T-helper 1 cell (primary cell): ENCODE measurements at places on chromosomes 4 and X.
A peak's percentile ranks its signal among the peaks of the same experiment; 100 is the strongest.

GRCh38 chrX:149472625-149473024 lies 32.5 kb downstream of the IDS start:
- DNase-seq, result no peak

GRCh38 chr4:23889814-23890341 lies at the start of gene PPARGC1A:
Gene PPARGC1A (minus strand): TSS chr4:23890047. CDS start chr4:23889957, 90 bp downstream.
- DNase-seq, result no peak

DNA sequence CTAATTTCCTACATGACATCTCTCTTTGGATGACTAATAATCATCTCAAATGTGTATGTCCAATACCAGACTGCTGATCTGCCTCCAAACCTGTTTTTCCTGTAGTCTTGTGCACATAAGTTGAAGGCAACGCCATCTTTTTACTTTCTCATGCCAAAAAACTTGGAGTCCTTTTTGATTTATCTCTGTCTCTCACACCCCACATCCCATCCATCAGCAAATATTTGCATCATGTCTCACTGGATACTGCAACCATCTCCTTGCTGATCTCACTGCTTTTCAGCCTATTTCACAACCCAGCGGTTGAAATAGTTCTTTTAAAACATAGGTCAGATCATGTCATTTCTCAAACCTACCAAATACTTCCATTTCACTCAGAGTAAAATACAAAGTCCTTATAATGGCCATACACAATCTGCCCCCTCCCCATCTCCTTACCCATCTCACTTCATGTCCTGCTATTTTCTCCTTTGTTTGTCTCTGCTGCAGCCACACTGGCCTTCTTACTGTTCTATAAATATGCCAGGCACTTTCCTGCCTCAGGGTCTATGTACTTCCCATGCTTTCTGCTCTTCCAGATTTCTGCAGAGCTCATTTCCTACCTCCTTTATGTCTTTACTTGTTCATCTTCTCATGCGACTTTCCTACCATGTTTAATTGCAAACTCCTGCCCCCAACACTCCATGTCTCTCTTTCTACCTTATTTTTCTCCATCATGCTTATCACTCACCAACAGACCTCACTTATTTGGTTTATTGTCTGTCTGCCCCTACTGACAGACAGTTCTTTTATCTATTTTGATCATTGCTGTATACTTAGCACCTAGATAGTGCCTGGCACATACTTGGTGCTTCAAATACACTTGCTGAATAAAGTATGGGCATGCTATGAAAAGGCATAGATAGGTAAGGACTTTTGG lies 98.8 kb downstream of the ANXA3 start:
- DNase-seq, result no peak

DNA sequence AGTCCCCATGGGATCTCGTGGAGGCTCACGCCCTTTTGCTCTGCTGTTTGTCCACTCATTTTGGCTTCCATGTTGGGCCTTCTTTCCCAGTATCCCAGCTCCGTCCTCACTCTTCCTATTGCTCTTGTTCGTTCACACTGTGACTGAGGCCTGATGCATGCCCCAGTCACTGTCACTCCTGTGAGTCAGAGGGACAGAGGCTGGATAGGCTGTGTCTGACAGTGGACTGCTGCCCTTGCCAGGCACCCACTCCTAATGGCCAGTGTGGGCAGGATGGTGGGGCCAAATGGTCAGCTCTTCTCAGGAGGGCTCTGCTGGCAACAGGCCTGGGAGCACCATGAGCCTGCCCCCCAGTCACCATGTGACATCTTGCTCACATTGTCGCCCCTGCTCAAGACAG lies 40.0 kb downstream of the HADH start:
- DNase-seq, result no peak

- no peak for DNase-seq
Observed at GRCh38 chr4:163534056-163534455, 39.6 kb downstream of the TMA16 start.

GRCh38 chr4:71429962-71430361 lies 91.1 kb downstream of the SLC4A4 start:
- no peak for DNase-seq

- no peak for DNase-seq
Observed at GRCh38 chr4:2269206-2269531, 7.3 kb upstream of the MXD4 start.

- no peak for DNase-seq
Observed at GRCh38 chrX:11171956-11172355, 60.8 kb downstream of the HCCS start.

DNA sequence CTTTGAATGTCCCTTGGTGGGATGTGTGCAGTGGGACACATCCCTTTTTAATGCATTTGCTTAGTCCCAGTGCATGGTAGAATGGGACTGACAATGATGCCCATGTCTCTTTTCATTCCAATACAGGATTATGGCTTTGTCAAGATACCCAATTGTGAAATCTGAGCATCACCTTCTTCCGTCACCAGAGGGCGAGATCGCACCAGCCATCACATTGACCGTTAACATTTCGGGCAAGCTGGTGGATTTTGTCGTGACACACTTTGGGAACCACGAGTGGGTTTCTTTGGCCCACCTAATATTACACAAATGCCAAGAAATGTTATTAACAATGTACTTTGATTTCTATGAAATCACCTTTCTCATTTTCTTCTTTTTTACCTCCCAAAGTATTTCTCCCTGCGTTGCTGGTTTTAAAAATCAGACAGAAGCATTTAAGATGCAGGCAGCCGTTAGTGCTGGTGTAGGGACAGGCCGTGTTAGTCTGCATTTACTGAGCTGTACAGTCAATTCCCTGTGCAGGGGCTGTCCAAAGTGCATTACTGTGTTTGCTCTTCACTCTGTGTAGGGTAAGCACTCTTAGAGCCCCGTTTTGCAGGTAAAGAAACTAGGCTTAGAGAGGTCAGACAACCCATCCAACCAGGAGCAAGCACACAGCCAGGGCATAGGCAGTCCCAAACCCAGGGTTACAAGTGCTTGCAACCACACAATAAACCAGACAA lies 46.5 kb downstream of the CWH43 start:
- DNase-seq, result no peak

DNA sequence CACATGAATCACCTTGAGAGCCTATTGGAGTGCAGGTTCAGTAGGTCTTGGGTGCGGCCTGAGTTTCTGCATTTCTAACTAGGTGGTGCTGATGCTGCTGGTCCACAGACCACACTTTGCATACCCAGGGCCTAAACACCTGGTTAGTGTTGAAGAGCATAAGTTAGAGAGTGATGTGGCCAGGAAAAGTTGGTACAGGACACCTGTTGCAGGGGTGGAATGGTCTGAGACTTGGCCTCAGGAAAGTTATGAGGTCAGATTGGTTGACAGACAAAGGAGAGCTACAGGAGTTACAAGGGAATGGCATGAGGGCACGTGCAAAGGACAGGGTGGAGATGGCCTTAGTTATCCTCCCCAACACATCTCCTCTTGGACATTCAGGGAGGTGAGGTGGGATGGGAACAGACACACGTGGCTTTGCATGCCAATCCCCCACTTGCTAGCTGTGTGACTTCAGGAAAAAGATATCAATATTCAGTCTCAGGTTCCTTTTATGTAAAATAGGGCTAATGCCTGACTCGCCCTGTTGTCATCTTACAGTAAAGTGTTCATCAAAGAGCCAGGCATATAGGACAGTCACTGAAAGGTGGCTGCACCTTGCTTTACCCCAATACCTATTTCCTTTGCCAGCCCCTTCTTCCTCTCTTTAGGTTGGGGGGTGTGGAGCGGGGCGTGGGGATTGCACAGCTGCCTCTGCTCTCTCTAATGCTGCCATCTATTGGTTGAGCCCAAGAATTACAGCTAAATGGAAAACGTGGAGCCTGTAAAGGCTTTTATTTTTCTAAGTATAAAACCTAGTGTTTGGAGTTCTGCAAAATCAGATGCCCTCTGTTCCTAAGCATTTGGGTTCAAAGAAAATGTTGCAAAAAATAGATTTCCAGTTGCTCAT lies 47.5 kb downstream of the ATG4A start:
- peak; percentile 3 for DNase-seq

DNA sequence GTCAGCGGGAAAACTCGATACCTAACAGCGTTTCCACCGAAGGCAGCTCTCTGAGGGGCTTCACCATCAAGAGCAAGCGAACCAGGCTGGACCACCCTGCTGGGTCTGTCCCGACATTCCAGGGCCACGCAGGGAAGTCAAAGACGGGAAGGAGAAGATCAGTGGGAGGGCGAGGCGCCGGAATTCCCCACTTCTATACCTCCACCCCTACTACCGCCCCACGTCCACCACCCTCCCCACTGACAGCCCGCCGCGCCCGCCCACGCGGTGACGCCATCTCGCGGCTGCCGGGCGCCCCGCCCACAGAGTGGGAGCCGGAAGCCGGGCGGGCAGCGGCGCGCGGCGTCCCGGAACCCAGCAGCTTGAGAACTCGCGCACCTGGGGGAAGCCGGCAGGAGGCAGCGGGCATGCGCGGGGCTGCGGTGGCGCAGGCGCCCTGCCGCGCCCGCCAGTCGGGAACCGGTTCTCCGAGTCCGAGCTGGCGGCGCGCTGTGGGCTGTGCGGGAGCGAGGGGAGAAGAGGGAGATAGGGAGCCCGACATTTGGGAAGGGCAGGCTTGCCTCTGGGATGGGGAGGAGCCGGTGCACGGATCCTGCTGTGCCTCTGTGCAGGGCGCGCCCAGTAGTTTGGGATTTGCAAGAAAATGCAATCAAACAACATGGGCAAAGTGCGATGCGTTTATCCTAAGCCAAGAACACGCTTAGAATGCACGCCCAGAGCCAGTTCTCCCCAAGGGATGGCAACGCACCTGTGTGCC lies 3.2 kb upstream of the STIM2 start:
- peak; percentile 92 for DNase-seq

- DNase-seq, result no peak
Observed at GRCh38 chr4:43325220-43325967, 432.9 kb downstream of the GRXCR1 start.

- DNase-seq, result no peak
Observed at GRCh38 chrX:129744861-129745321, 6.1 kb downstream of the XPNPEP2 start.
